ENCODE measurements at places on chromosomes 1 and 21. TPM values are rescaled to one million over a fixed set of nuclear protein-coding genes. Genes with fewer than 3 reads are reported as not detected.
A peak's percentile ranks its signal among the peaks of the same experiment; 100 is the strongest.

DNA sequence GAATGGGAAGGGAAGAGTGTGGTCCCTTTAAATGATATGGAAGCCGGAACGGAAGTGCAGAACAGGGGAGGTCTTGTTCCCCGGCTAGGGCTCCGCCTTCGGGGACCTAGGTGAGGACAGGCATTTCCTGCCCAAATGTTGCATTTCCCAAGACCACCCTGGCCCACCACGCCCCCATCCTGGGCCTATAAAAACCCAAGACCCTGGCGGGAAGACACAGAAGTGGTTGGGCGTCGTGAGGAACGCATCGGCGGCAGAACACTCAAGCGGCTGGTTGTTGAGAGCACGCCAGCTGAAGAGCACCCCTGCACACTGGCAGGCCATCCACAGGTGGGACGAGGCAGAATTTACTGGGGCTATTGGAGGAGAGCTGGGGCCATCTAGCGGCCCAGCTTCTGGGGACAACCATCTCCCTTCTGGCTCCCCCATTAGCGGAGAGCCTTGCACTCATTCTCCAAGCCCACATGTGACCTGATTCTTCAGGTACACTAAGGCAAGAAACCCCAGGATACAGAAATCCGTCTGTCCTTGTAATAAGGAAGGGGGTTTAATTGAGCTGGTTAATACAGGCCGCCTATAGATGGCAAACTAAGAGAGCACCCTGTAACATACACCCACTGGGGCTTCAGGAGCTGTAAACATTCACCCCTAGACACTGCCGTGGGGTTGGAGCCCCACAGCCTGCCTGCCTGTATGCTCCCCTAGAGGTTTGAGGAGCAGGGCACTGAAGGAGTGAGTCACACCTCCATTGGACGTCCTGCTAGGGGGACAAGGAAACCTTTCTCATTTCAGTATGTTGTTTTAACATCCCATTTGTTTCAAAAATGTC lies 1327.9 kb downstream of the BRINP3 start:
- no peak overlapping the region for H3K27ac ChIP-seq
- no peak for DNase-seq
- no peaks in the 10 kb centered on the region for H3K36me3 ChIP-seq
- no peaks in the 10 kb centered on the region for H3K27me3 ChIP-seq

DNA sequence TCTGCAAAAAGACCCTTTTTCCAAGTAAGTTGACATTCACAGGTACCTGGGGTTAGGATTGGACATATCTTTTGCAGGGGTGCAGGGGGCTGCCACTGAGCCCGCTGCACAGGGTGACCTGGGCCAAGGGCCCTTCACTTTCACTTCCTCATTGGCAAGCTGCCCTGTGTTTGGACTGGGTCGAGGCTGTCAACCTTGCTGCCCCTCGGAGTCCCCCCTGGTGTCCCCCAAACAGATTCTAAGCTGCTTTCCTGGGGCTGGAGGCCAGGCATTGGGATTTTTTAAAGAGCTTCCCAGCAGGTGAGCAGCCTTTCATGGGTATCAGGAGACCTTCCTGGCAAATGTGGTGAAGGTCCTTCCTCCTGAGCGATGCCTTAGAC lies 7.9 kb upstream of the UMODL1 start:
- no peaks in the 10 kb centered on the region for H3K36me3 ChIP-seq
- no peak overlapping the region for H3K4me3 ChIP-seq
- DNase-seq: no peak
- H3K4me1 ChIP-seq: no peaks in the 10 kb centered on the region
- no peak overlapping the region for H3K27ac ChIP-seq

GRCh38 chr1:27588256-27589232 lies 15.4 kb downstream of the AHDC1 start:
- no peaks in the 10 kb centered on the region for H3K27me3 ChIP-seq
- H3K27ac ChIP-seq: no peak overlapping the region
- peak; percentile 58 for DNase-seq
- no peak overlapping the region for H3K4me3 ChIP-seq
- H3K36me3 ChIP-seq: no peaks in the 10 kb centered on the region

GRCh38 chr1:241990040-241990439 lies 8.9 kb downstream of the MAP1LC3C start:
- peak; percentile 66 for DNase-seq
- H3K27ac ChIP-seq: peak overlapping the region; percentile 14
- no peaks in the 10 kb centered on the region for H3K36me3 ChIP-seq
- peaks cover 4% of the 10 kb centered on the region for H3K4me1 ChIP-seq
- no peak overlapping the region for H3K4me3 ChIP-seq

GRCh38 chr1:7474786-7475502 lies 296.2 kb upstream of the VAMP3 start:
- H3K36me3 ChIP-seq: no peaks in the 10 kb centered on the region
- H3K4me3 ChIP-seq: no peak overlapping the region
- H3K27me3 ChIP-seq: no peaks in the 10 kb centered on the region

DNA sequence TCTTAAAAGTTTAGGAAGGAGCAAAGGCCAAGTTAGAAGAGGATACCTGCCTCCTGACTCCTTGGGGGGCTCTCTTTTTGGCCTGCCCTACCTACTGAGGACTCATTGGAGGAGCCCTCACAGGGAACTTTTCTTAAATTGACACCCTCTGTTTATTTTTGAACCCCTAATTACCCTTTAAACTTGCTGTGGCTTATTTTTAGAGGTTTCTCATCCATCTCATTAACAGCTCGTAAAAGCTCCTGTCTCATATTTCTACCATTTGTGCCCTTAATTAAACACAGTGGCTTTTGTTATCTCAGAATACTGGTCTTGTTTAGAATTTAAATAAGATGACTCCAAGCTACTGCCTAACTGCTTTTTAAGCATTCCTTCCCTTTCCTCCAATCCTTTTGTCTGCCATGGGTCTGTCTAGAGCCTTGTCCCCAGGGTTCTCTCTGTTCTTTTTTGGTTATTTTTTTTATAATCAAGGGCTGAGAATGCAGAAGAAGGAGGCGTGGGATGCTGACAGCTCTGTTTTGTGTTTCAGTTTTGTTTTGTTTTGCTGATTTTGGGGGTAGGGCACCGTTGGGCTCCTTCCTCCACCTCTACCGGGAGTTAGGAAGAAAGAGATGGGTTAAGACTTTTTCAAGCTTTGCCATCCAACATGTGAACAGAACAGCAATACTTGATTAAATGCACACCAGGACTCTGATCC lies 78.0 kb downstream of the SYT6 start:
- H3K27me3 ChIP-seq: peaks cover 4% of the 10 kb centered on the region
- no peak for DNase-seq
- H3K4me1 ChIP-seq: no peaks in the 10 kb centered on the region
- no peak overlapping the region for H3K27ac ChIP-seq
- no peaks in the 10 kb centered on the region for H3K36me3 ChIP-seq

- DNase-seq: no peak
- no peaks in the 10 kb centered on the region for H3K36me3 ChIP-seq
- no peaks in the 10 kb centered on the region for H3K27me3 ChIP-seq
- peaks cover 6% of the 10 kb centered on the region for H3K4me1 ChIP-seq
Observed at GRCh38 chr1:23393706-23394105, 24.1 kb upstream of the ZNF436 start.

SPATA45 gene
- 0.24 TPM for polyA plus RNA-seq

- H3K27ac ChIP-seq: no peak overlapping the region
- H3K4me1 ChIP-seq: peaks cover 8% of the 10 kb centered on the region
- no peaks in the 10 kb centered on the region for H3K27me3 ChIP-seq
- peaks cover 20% of the 10 kb centered on the region for H3K36me3 ChIP-seq
Observed at GRCh38 chr1:161226320-161226711, 456 bp downstream of the TOMM40L start.

- DNase-seq: no peak
- no peaks in the 10 kb centered on the region for H3K36me3 ChIP-seq
- H3K27me3 ChIP-seq: no peaks in the 10 kb centered on the region
- H3K4me1 ChIP-seq: peaks cover 49% of the 10 kb centered on the region
- no peak overlapping the region for H3K4me3 ChIP-seq
Observed at GRCh38 chr1:198492872-198493271, 47.6 kb downstream of the ATP6V1G3 start.

DNA sequence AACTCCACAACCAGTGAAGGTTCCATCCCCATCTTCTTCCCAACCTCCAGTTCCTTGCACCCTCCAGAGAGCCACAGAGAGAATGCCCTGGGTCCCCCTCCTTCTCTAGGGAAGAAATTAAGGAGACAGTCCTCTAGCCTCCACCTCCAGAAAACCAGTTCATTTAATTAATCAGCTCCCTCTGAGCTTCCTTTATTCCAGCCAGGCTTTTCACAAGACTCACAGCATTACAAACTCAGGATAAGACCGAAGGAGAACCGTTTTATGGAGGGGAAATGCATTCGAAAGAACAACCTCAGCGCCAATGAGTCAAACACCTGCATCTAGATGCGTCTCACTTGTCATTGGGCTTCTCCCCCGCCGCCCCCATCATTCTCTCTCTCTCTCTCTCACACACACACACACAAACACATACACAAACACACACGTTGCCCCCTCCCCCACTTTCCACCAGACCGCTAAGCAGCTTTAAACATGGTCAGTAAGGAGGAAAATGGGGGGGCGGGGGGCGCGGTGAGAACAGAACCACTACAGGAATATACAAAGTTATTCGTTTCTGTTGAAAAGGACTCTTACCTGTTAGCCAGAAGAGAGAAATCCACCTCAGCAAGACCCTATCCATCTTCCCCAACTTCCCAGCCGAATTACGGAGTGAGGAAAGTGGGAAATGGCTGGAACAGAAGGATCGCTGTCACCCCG lies 544 bp downstream of the ILDR2 start:
- DNase-seq: no peak
- peak overlapping the region; percentile 61 for H3K4me3 ChIP-seq
- no peak overlapping the region for H3K27ac ChIP-seq
- H3K36me3 ChIP-seq: no peaks in the 10 kb centered on the region
- peaks cover 7% of the 10 kb centered on the region for H3K4me1 ChIP-seq
- peaks cover 51% of the 10 kb centered on the region for H3K27me3 ChIP-seq

RIPPLY3 gene
- polyA plus RNA-seq: 0.03 TPM

GRCh38 chr1:211641044-211641800 lies 34.2 kb downstream of the NEK2 start:
- no peaks in the 10 kb centered on the region for H3K27me3 ChIP-seq
- DNase-seq: no peak

- DNase-seq: no peak
- peaks cover 11% of the 10 kb centered on the region for H3K4me1 ChIP-seq
- H3K27ac ChIP-seq: peak overlapping the region; percentile 100
- H3K36me3 ChIP-seq: peaks cover 18% of the 10 kb centered on the region
Observed at GRCh38 chr1:44798481-44799365, 1.5 kb upstream of the PLK3 start.

DNA sequence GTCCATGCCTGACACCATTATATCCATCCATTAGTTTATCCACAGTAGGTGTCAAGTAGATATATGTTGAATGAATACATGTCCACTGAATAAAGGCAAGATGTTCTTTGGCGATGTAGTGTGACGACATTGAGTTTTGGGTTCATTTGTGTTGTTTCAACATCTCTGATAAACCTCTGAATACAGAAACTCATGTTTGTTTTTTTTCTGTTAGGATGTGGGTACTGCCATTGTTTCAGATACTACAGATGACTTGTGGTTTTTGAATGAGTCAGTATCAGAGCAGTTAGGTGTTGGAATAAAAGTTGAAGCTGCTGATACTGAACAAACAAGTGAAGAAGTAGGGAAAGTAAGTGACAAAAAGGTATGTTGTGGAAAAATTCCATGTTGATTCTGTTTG lies 28.1 kb downstream of the MDM4 start:
- peaks cover 86% of the 10 kb centered on the region for H3K36me3 ChIP-seq
- no peak for DNase-seq
- H3K4me1 ChIP-seq: no peaks in the 10 kb centered on the region
- H3K27ac ChIP-seq: no peak overlapping the region

- H3K36me3 ChIP-seq: no peaks in the 10 kb centered on the region
- H3K27me3 ChIP-seq: no peaks in the 10 kb centered on the region
- no peak for DNase-seq
- H3K4me1 ChIP-seq: peaks cover 9% of the 10 kb centered on the region
- H3K27ac ChIP-seq: no peak overlapping the region
- no peak overlapping the region for H3K4me3 ChIP-seq
Observed at GRCh38 chr1:162367772-162368171, 8.9 kb downstream of the SPATA46 start.

HTR6 gene
- polyA plus RNA-seq: 0.05 TPM

DNA sequence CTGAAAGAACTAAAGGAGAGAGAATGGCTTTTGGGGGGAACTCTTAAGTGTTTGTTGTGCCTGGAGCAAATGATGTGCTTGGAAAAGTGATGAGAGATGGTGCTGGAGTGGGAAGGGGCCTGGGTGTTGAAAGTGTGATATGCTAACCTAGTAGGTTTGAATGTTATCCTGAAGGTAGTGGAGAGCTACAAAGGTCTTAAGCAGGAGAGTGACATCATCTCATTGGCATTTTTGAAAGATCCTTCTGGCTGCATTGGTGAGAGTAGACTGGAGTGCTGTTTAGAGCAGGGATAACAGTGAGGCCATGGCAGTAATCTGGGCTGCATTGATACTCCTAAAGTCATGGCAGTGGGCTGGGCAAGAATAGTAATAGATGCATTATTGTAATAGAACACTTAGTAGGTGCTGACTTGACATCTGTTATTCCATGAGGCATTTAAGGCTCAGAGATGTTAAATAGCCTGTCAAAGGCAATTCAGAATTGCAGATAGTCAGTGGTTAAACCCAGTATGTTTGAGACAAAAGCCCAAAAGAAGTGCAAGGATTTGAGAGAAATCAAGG lies 44.5 kb downstream of the MDM4 start:
- no peak for DNase-seq
- H3K27ac ChIP-seq: no peak overlapping the region
- no peaks in the 10 kb centered on the region for H3K27me3 ChIP-seq
- peaks cover 11% of the 10 kb centered on the region for H3K36me3 ChIP-seq

DNA sequence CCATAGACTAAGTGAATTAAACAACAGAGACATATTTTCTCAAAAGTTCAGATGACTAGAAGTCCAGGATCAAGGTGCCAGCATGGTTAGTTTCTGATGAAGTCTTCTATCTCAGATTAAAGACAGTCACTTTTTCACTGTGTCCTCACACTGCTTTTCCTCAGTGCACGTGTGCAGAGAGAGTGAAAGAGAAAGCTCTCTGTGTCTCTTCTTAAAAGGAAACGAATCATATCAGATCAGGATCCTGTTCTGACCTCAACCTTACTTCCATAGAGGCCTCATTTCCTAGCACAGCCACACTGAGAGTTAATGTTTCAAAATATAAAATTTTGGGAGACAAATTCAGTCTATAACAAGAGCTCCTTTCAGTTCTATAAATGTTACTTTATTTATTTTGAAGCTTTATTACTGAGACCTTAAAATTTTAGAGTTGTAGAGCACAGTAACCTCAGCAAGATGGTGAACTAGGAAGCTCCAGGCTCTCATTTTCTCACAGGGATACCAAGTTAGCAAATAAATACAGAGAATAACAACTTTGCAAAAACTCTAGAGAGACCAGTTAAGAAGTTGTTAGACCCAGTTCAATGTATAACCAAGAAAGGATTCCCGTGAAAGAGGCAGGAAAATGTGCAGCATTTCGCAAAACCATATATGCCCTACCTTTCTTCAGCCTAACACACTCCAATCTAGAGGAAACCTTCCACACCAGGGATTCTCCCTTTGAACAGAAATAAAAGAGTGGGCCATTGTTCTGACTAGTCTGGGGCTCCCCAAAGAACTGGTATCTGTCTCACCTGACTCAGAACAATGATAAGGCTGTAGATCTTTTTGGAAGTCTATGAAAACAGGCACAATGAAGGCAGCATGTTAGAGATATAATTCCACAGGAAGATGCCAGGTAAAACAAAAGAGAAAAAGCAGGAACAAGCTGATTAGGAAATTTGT lies 372.2 kb downstream of the MRPL39 start:
- H3K36me3 ChIP-seq: peaks cover 6% of the 10 kb centered on the region
- no peak overlapping the region for H3K4me3 ChIP-seq
- H3K27me3 ChIP-seq: no peaks in the 10 kb centered on the region
- DNase-seq: no peak
- H3K4me1 ChIP-seq: no peaks in the 10 kb centered on the region
- H3K27ac ChIP-seq: no peak overlapping the region

GRCh38 chr1:22880174-22880601 lies 92.5 kb downstream of the LACTBL1 start:
- no peak overlapping the region for H3K4me3 ChIP-seq
- no peaks in the 10 kb centered on the region for H3K4me1 ChIP-seq
- no peak for DNase-seq
- no peak overlapping the region for H3K27ac ChIP-seq

Measured in SK-N-SH (cell line).